ENCODE measurements at places on chromosomes 3 and 15.

DNA sequence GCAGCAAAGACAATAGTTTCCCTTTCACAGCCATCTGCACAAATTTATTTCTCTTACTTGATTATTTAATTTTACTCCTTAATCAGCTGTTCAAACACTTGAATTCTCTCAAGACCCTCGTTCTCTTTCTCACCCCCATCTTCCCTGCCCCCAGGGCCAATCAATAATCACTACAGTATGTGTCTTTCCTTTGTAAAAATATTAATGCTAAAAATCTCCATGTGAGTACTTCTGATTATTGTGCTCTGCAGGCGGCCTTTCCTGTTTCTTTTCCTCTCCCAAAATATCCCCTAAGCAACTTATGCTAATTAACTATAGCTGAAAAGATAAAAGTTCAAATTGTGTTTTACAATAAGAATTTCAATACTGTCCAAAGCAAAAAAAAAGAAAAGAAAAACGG is 617.0 kb upstream of the CBLB start:
- no peak for DNase-seq

GRCh38 chr15:31297575-31298456 is 28.8 kb upstream of the KLF13 start:
- DNase-seq: no peak

DNA sequence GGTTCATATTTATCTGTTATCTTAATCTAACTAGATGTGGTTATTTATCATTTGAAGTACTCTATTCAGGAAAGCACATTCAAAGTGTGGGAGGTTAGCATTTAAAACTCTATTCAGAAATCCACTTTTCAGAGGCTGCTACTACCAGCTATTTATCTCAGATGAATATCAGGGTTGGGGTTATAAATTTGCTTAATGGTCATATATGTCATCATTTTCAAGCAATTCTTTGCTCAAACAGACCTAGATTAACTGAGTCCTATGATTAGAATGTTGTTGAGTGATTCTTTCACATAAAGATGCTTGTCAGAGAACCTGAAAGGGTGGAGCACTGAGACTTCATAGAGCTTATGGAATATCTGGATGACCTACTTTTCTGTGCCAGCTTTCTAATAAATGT is 436.9 kb upstream of the TGFBR2 start:
- DNase-seq: no peak

GRCh38 chr3:120492103-120492502 is 41.3 kb upstream of the FSTL1 start:
- DNase-seq: no peak

GRCh38 chr15:75313116-75313845 is 22.6 kb upstream of the COMMD4 start:
- DNase-seq: no peak

DNA sequence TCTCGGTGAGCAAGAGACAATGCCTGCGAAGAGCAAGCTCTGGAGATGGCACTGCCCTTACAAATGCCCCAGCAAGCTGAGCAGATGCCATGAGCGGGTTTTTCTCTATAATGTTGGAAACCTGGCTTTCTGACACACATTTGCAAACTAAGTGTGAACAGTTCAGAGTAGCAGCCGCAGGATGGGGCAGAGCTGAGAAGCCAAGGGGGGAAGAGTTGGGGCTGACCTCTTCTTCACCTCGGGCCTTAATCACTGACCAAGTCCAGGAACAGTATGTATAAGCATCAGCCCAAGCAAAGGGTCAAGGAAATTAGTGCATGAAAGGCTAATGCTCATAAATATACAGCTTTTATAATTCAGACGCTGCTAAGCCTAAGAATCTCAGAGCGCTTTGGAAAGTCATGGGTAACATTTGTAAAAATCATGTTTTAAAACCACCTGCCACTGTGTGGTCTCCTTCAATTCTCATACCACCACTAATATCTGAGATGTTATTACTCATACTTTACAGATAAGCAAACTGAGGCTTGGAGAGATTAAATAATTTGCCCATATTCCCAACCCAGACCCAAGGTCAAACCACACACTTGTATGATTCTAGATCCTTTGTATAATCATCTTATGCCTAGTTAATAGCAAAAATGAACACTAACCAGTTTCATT is 603.4 kb downstream of the FOXP1 start:
- DNase-seq: no peak
